Osteoblast (primary cell): ENCODE measurements at places on chromosomes 5 and 9. TPM values are rescaled to one million over a fixed set of nuclear protein-coding genes. Genes with fewer than 3 reads are reported as not detected.

- no peak for DNase-seq
- H3K27ac ChIP-seq: no peak overlapping the region
Measured at GRCh38 chr5:156974328-156974727, 11.3 kb upstream of the TIMD4 start.

- no peaks in the 10 kb centered on the region for H3K36me3 ChIP-seq
- no peak overlapping the region for H3K4me3 ChIP-seq
- H3K27me3 ChIP-seq: peaks cover 4% of the 10 kb centered on the region
- peaks cover 8% of the 10 kb centered on the region for H3K4me1 ChIP-seq
Measured at GRCh38 chr9:100600521-100601079, 22.7 kb downstream of the CAVIN4 start.

DNA sequence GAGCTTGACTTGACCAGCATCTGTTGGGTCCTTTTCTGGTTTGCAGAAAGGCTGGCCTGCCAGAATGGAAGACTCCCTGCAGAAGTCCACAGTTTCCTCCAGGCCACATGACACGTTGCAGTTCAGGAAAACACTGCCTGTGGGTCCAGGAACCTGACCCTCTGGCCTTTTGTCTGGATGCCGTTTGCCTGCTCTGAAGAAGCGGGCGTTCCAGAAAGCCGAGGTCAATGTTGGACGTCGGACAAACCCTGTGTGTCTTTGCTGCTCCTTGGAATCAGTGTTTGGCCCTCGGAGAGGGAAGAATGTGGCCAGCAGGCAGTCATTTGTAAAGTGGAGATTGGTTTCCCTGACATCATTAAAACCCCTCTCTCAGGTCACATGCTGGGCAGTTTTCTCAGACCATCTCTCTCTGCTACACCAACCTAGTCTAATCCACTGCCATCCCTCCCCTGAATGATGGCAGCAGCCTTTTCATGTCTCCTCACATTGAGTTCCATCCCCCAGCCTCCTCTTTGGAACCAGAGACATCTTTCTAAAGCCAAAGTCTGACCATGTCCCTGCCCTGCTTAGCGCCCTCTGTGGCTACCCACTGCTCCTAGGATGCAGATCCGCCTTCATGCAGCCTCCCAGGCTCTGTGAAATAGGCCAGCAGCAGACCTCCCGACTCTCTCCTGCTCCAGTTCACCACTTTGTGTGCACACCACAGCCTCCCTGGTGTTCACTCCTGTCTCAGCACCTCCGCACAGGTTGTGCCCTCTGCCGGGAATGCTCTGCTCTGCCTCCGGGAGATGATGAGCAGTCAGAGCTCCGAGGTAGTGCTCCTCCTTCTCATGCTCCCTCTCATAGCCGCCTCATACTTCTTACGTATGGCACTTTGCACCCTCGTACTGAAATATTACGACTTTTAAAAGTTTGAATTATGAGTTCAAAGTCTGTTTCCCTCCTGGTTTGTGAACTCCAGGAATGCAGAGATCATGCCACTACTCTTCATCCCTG, 75.6 kb downstream of the RALGPS1 start:
- no peak overlapping the region for H3K27ac ChIP-seq
- H3K4me1 ChIP-seq: peaks cover 18% of the 10 kb centered on the region
- peaks cover 8% of the 10 kb centered on the region for H3K27me3 ChIP-seq
- H3K4me3 ChIP-seq: no peak overlapping the region

- H3K27me3 ChIP-seq: no peaks in the 10 kb centered on the region
- no peak overlapping the region for H3K4me3 ChIP-seq
- peak overlapping the region; percentile 75 for H3K27ac ChIP-seq
- H3K36me3 ChIP-seq: peaks cover 74% of the 10 kb centered on the region
- DNase-seq: peak; percentile 91
Measured at GRCh38 chr9:120402741-120403542, 177.0 kb downstream of the CDK5RAP2 start.

DNA sequence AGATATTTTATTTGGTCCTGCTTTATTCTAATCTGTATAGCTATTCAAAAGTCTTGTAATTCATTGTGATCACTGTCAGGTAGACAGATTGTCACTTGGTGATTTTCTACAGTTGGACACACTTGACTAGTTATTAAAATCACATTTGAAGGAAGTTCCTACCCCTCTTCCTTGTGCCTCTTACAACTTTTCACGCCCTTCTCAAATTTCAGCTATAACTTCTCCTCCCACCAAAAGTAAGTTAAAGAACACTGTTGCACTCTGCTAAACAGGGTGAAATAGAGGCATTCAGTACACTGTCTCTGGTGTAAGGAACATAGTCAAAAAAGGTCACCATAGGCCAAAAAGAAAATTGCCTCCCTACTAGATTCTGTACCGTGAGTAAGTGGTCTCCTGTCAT, 142.1 kb upstream of the POU5F2 start:
- no peak overlapping the region for H3K4me3 ChIP-seq
- H3K36me3 ChIP-seq: no peaks in the 10 kb centered on the region
- no peak for DNase-seq
- H3K4me1 ChIP-seq: no peaks in the 10 kb centered on the region

- H3K4me3 ChIP-seq: peak overlapping the region; percentile 16
- DNase-seq: peak; percentile 92
- H3K4me1 ChIP-seq: no peaks in the 10 kb centered on the region
- H3K27me3 ChIP-seq: peaks cover 81% of the 10 kb centered on the region
- H3K27ac ChIP-seq: no peak overlapping the region
- H3K36me3 ChIP-seq: no peaks in the 10 kb centered on the region
Measured at GRCh38 chr5:139903795-139904565, 108.4 kb downstream of the PSD2 start.

- peaks cover 7% of the 10 kb centered on the region for H3K27me3 ChIP-seq
- H3K27ac ChIP-seq: no peak overlapping the region
- DNase-seq: no peak
- no peak overlapping the region for H3K4me3 ChIP-seq
- no peaks in the 10 kb centered on the region for H3K4me1 ChIP-seq
- H3K36me3 ChIP-seq: no peaks in the 10 kb centered on the region
Measured at GRCh38 chr5:163532171-163533084, 27.0 kb downstream of the MAT2B start.

DNA sequence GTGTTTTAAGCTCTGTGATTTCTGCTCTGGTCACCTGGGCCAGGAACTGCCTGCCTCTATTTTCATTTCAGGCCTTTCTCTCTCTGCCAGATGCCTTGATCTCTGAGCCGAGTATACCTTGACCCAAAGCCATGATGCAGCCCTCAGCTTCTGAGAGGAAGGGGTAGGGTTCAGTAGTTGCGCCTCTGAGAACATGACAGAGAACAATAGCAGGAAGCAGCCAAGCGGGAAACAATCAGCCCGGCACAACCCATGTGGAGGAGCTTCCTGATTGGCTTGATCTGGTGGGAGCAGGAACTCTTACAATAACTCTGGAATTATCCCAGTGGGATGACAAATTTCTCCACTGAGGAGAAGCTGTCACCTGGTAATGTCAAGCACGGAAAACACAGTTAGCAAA, 127.4 kb downstream of the PALM2AKAP2 start:
- no peaks in the 10 kb centered on the region for H3K27me3 ChIP-seq
- H3K4me1 ChIP-seq: peaks cover 32% of the 10 kb centered on the region
- no peaks in the 10 kb centered on the region for H3K36me3 ChIP-seq
- H3K27ac ChIP-seq: no peak overlapping the region

GRCh38 chr5:87541033-87541432, 128.3 kb upstream of the CCNH start:
- no peaks in the 10 kb centered on the region for H3K36me3 ChIP-seq
- no peak overlapping the region for H3K4me3 ChIP-seq
- no peaks in the 10 kb centered on the region for H3K27me3 ChIP-seq
- no peak overlapping the region for H3K27ac ChIP-seq

DNA sequence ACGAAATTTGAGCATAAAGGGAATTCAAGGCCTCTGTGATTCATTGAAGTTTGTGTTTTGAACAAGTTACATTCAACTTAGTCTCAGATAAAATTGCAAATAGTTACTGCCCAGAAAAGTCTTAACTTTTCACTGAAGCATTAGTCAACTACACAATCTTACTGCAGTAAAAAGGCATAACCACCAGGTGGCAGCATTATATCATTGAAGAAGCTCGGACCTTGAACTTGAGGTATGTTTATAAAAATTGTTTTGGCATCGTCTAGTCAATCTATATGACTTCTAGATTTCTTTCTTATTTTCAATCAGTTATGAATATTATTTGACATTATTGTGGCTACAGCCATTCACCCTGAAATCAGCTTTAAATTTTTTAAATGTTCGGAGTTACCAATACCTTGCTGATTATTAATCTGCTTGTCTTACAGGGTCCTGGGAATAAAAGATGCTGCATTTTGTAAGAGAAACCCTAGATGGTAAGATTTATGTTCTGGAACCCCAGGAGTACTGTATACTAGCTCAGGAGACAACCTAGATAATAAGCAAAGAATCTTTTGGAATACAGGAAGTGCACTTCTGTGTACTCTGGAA, 83.9 kb upstream of the GRAMD2B start:
- no peak overlapping the region for H3K27ac ChIP-seq
- no peaks in the 10 kb centered on the region for H3K4me1 ChIP-seq
- H3K4me3 ChIP-seq: no peak overlapping the region

GRCh38 chr5:146659961-146660360, 144.0 kb upstream of the GPR151 start:
- no peaks in the 10 kb centered on the region for H3K36me3 ChIP-seq
- H3K27me3 ChIP-seq: no peaks in the 10 kb centered on the region
- H3K4me3 ChIP-seq: no peak overlapping the region
- no peak overlapping the region for H3K27ac ChIP-seq
- H3K4me1 ChIP-seq: no peaks in the 10 kb centered on the region

- H3K4me1 ChIP-seq: no peaks in the 10 kb centered on the region
- H3K36me3 ChIP-seq: no peaks in the 10 kb centered on the region
- no peak for DNase-seq
- H3K4me3 ChIP-seq: no peak overlapping the region
Measured at GRCh38 chr5:158017469-158017868, 158.5 kb upstream of the CLINT1 start.

DNA sequence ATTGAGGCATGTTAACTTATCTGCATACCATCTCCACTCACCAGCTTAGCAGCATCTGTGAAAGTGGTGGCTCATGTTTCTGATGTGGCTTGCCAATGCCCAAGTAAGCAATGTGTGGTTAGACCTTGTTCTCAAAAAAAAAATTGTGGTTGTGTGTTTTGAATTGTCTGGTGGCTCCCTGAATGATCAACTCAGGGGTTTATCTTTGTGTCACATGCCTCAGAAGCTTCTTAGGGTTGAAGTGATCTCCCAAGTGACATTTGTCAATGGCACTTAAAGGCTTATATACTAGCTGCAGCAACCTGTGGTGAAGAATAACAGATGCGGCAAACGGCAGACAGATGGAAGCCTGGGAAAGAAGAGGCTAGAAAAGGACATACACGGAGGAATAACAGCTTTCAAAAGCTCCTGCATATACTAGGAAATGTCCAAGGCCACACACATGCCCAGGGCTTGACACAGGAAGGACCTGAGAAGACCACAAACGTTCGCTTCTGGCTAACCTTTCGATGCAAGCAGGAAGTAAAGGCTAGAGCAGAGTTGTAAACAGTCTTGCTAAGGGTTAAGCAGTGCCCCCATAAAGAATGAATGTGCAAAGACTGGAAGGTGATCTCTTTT, 42.2 kb upstream of the FSD1L start:
- no peaks in the 10 kb centered on the region for H3K36me3 ChIP-seq

- H3K27me3 ChIP-seq: no peaks in the 10 kb centered on the region
- H3K27ac ChIP-seq: no peak overlapping the region
- DNase-seq: peak; percentile 82
- H3K4me3 ChIP-seq: no peak overlapping the region
- no peaks in the 10 kb centered on the region for H3K36me3 ChIP-seq
Measured at GRCh38 chr5:87069974-87070608, 197.6 kb upstream of the RASA1 start.

- H3K27ac ChIP-seq: no peak overlapping the region
- no peaks in the 10 kb centered on the region for H3K27me3 ChIP-seq
- no peaks in the 10 kb centered on the region for H3K36me3 ChIP-seq
- DNase-seq: no peak
- H3K4me1 ChIP-seq: no peaks in the 10 kb centered on the region
Measured at GRCh38 chr5:100424017-100424416, 111.2 kb upstream of the FAM174A start.

- H3K36me3 ChIP-seq: peaks cover 4% of the 10 kb centered on the region
- no peak overlapping the region for H3K4me3 ChIP-seq
- H3K4me1 ChIP-seq: peaks cover 12% of the 10 kb centered on the region
- H3K27me3 ChIP-seq: no peaks in the 10 kb centered on the region
- DNase-seq: no peak
- H3K27ac ChIP-seq: no peak overlapping the region
Measured at GRCh38 chr9:4861736-4862451, 69.2 kb downstream of the RCL1 start.

DNA sequence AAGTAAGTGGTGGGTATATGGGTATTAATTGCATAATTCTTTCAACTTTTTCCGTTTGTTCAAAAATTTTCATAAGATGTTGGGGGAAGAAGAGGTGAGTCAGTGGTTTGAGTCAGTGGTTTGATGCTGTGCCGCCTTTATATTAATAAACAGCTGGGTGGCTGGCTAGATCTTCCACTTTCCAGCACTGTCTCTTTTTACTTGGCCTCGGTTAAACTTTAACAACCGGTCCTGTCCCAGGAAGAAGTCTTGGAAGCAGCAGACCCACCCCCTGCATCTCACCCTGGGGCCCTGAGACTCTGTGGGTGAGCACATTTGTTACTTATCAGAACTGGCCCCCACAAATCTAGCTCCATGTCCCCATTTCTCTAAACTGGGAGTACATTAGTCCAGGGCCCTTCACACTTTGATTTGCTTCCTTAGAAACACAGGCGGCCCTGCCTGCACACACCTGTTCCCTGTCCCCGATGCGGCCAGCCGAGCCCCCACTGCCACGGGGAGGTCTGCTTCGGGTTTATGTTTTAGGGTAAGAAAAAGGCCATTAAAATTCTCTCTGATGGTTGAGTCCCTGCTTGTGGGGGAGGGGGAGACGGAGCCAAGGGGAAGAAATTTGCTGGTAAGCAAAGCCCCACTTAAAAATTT, 90.7 kb downstream of the PTCH1 start:
- H3K27me3 ChIP-seq: no peaks in the 10 kb centered on the region
- peak; percentile 86 for DNase-seq
- no peak overlapping the region for H3K27ac ChIP-seq
- peak overlapping the region; percentile 67 for H3K4me3 ChIP-seq
- H3K36me3 ChIP-seq: no peaks in the 10 kb centered on the region
- H3K4me1 ChIP-seq: peaks cover 9% of the 10 kb centered on the region

- no peaks in the 10 kb centered on the region for H3K27me3 ChIP-seq
- no peak for DNase-seq
- peaks cover 17% of the 10 kb centered on the region for H3K36me3 ChIP-seq
- no peak overlapping the region for H3K4me3 ChIP-seq
Measured at GRCh38 chr5:154934881-154935280, 3.1 kb downstream of the GEMIN5 start.

ZNF367 gene
- total RNA-seq: 1.4 and 2.1 TPM in 2 replicates

TMEM174 gene
- total RNA-seq: not detected in 2 replicates

GOLM1 gene
- 85.0 and 92.2 TPM in 2 replicates for total RNA-seq

KIF24 gene
- total RNA-seq: 1.8 TPM in 2 replicates

C9orf153 gene
- total RNA-seq: under 0.01 and 0.59 TPM in 2 replicates

HMCN2 gene
- under 0.01 TPM in 2 replicates for total RNA-seq

TRIM7 gene
- total RNA-seq: 0.29 and 0.72 TPM in 2 replicates

RALGPS1 gene
- total RNA-seq: 5.1 and 5.3 TPM in 2 replicates

ANKRD20A1 gene
- total RNA-seq: not detected in 2 replicates

SLC4A9 gene
- not detected in 2 replicates for total RNA-seq

BAAT gene
- under 0.01 TPM in 1 of 2 replicates, not detected in the other for total RNA-seq

SPATA31A5 gene
- not detected in 2 replicates for total RNA-seq

PCDHGA7 gene
- 6.5 TPM in 2 replicates for total RNA-seq

GMCL2 gene
- total RNA-seq: not detected in 2 replicates

RIOK2 gene
- total RNA-seq: 29.7 and 32.1 TPM in 2 replicates
